Stimulated activated CD4-positive, alpha-beta T cell treated with anti-CD3 and anti-CD28 coated beads, Interleukin-2, amount 100 ng/mL, for 24 hours (primary cell): ENCODE measurements at places on chromosomes 5 and 9.

- DNase-seq = no peak
Measured at GRCh38 chr5:6026766-6027406, 351.5 kb downstream of the MED10 start.

DNA sequence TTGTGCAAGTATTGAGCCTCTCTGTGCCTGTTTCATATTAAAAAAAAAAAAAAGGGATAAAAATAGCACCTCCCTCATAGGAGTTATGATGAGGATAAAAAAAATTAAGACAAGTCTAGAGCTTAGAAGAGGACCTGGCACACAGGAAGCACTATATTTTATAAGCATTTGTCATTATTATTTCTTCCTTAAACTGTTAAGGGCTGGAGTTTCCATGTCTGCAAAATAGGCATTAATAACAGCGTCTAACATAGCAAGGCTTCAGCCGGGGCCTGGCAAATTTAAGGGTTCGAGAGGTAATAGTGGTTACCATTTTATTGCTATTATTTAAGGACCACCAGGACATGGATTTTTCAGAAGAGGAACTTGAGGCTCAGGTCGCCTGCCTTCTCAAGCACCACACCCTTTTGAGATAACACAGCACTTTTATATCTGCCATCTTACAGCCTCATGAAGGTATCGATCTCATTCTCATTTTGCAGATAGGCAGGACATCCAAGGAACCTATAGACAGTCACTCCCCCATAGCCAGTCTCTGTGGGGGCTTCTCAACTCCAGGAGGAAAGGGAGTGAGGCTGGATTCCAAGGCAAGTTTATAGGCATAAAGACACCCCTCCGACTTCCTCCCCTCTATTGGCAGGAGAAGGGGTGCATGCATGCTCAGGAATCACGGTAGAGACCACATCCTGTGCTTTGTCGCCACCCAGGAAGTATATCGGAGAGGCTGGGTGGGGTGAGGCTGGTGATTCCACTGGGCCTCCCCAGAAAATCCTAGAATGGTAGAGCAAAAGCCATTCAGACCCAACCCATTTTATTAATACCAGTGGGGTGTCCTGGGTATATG is 2.4 kb downstream of the ANXA6 start:
- peak; percentile 52 for DNase-seq

DNA sequence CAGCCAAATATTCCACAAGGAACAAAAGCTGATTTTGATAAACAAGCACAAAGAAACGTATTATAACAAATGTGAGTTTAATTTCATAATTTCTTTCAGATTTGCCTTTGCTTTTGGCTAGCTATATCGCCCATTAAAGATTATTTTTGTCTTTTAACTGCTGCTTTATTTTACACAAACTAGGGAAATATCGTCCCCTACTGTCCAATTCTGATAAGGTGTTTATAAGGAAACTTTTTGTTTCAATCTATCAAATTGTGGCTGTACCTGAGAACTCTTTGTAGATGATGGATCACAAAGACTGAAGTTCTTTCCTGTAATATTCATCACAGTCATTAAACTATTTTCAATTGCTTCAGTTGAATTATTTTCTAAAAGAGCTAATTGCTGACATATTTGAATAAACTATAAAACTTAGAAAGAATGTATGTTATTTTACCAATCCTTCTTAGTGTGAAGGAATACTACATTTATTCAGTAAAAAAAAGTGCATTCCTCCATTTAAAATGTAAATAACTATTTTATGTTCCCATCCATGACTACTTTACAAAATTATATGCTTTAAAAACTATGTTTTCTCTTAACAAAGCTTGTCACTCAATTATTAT is 431.3 kb upstream of the ITGA1 start:
- DNase-seq = no peak

GRCh38 chr9:110255034-110255462 is 1.3 kb downstream of the TXN start:
- DNase-seq = no peak

- DNase-seq = no peak
Measured at GRCh38 chr5:124888622-124889485, 142.4 kb upstream of the ZNF608 start.

- DNase-seq = no peak
Measured at GRCh38 chr5:125376059-125376641, 629.7 kb upstream of the ZNF608 start.

GRCh38 chr5:117504305-117504704 is 929.7 kb upstream of the SEMA6A start:
- DNase-seq = no peak
